Dorsolateral prefrontal cortex (tissue), 122 donors: ENCODE measurements at places on chromosomes 12 and 14.

DNA sequence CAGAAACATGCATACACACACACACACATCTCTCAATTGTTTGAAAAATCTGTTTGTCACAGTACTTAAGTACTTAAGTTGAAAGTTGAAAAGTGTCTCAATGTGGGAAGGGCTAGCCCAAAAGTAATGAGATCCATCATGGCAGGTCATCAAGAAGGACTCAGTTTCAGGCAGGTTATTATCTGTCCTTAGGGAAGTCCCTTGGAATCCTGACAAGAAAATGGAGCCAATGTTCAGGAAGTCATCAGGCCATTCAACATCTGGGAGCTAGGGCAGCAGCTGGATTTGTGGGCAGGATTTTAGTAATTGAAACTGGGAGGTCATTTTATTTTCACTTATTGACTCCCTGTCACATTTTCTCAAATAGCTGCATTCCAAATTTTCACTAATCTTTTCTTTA lies 56.0 kb downstream of the MSRB3 start:
- no peak for DNase-seq

- no peak for DNase-seq
These were observed 21.7 kb upstream of the CATSPERB start for GRCh38 chr14:91753501-91754128.

GRCh38 chr14:87705439-87705896 lies 287.5 kb downstream of the GALC start:
- DNase-seq = no peak

GRCh38 chr14:51674294-51675002 lies 22.7 kb downstream of the FRMD6 start:
- no peak for DNase-seq

GRCh38 chr12:77998236-77998786 lies 167.6 kb downstream of the NAV3 start:
- no peak for DNase-seq

GRCh38 chr14:68527329-68527851 lies 265.5 kb downstream of the ZFP36L1 start:
- no peak for DNase-seq

DNA sequence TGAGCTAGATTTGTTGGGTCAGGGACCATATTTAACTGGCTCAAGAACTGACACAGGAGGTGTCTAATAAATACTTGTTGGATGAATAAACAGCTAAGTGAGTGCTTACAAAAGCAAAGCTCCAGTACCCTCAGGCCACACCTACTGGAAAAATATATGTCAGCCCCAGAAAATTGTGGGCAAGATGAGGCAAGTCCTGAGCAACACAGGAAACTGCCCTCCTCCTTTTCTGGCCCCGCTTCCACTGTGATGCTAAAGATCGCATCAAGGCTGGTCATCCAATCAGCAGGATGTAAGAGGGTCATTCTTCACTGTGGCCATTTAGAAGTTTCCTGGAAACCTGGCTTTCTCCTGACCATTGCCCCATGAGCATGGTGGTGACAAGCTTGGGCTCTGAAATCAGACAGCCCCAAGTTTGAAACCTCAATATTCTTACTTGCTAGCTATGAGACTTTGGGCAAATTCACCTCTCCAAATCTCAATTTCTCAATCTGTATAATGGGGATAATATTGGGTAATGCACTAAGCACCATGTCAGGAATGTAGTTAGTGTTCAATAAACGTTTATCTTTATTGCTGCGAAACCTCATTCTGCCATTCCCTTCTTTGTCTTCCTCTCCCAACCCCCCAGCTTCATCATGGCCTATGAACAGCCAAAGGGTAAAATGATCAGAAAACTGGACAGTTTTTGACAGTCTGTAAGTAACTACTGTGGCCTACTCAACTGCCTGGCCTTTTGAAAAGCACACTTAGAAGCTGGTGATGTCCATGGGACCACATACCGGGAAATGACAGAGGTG lies 139.3 kb upstream of the PZP start:
- no peak for DNase-seq

DNA sequence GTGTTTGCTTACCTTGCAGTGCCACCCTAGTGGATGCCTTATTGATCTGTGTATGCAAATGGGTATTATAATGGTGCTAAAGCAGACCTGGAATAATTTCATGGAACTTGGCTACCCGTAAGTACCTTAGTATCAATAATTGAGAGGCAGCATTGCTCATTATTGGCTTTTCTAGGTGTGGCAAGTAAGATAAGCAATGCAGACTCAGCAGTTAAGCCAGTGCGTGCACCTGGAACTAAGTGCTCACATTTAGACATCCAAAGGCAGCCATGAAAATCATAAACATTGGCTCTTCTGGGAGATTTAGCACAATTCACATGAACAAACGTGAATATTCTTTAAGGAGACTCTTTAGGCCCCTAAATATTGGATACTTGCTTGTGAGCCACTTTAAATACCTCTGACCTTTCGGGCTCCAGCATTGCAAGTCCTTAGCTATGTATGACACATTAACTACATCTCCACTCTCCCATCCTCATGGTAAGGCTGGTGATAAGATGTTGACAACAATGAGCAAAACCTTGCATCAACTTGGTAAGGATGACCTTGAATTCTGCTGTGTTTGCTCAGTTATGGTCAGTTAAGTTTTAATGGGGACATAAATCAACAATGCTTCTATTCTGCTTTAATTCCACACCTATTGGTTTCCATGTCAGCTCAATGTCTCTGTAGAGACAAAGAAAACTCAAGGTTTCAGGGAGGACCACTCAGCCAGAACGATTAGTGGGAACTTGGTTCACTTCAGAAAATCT lies 112.0 kb downstream of the SLC5A8 start:
- DNase-seq = no peak

- DNase-seq = no peak
These were observed 29.7 kb upstream of the CHST11 start for GRCh38 chr12:104426926-104427546.

DNA sequence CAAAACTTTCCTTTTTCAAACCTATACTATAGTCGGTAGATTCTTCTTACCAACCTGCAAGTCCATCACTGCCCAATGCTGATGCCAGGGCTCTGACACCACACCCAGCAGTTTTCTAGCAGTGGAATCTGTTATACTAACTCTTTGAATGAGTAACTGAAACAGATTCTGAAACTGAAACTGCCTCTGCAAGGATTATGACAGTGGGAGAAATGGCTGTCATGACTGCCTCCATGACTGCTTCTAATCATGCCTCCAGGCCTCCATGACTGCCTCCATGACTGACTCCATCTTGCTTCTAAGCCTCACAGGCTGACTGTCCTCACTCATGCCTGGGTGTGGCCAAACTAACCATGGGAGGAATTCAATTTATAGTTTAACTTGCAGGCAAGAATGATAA lies 29.4 kb upstream of the OXA1L start:
- DNase-seq = no peak

- no peak for DNase-seq
These were observed 117.7 kb downstream of the PRKCH start for GRCh38 chr14:61438860-61439765.

DNA sequence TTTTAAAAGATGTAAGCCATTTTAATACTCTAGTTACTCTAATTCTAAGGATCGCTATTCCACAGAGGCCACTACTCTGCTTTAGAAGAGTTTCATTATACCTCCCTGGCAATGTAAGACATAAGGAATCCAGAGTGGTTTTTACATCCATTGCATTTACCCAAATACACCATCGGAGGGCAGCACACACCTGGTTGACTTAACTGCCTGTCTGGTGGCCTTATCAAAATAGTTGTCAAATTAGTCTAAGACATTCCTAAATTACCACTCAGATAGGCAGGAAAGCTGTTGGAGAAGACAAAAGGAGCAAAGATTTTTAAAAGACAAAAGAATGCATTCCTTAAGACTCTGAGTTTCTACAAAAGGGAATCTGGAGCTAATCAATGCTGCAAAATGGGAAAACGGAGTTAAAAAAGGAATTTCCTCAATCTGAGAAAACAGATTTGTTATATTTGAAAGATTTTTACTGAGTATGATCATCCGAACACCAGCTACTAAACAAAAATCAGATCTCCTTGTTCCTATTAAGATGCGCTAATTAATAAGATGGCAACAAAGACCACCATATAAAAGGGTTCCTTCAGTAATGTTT lies 33.8 kb upstream of the FGD4 start:
- peak; percentile 37 for DNase-seq
